ENCODE measurements at places on chromosomes 3 and 15. TPM values are rescaled to one million over a fixed set of nuclear protein-coding genes. Genes with fewer than 3 reads are reported as not detected.

CAMKV gene
- 180 TPM for total RNA-seq

SPCS1 gene
- 39.9 TPM for total RNA-seq

PRR20G gene
- not detected for total RNA-seq

TBC1D2B gene
- total RNA-seq = 10.6 TPM

FBXW12 gene
- 1.6 TPM for total RNA-seq

SLMAP gene
- total RNA-seq = 60.7 TPM

DNA sequence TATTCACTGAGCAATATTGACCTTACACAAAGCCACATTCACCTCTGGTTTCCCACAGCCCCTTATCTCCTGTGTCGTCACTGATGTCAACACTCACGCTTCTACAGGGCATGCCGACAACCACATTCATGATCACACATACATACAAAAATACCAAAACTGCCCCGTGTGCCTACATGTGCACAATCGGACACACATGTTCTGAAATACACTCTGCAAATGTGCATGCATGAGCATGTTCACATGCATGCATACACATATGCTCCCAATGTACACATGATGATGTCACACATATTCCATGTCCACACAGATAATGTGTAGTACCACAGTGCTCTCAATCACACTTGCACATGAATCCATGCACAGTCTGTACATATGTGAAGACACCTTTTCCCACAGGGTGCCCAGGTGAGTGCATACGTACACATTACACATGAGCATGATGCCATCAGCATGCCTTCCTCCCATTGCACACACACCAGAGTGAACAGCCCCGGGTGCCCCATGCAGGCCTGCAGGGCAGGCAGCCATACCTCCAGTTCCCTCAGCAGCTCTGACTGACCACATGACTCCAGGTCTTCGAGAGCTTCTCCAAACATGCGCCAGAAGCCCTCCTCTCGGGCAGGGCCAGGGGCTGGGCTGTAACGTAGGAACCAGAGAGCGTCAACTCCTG, 37.0 kb downstream of the GRIP2 start:
- no peak for DNase-seq

DNA sequence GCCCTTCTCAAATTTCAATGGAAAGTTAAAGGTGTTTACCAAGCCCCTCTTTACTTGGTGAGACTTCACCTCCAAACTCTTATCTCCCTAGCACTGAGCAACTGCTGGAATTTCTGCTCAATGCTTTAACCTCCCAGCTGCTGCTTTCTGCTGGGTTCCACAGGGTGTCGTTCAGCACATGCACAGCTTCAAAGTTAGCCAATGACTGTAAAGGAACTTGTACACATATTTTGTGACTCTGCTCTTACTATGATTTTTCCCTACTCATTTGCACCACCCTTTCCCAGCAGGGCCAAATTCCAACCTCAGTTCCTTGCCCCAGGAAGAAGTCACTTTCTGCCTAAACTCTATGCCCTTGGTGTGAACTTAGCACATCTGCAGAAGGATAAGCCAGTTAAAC, 89.7 kb downstream of the ULK4 start:
- no peak for DNase-seq

GRCh38 chr3:86800116-86800515, 190.8 kb downstream of the VGLL3 start:
- DNase-seq = no peak

- DNase-seq = no peak
These were observed 20.4 kb upstream of the MAP6D1 start for GRCh38 chr3:183845608-183846288.

- DNase-seq = no peak
These were observed 84.8 kb upstream of the POMGNT2 start for GRCh38 chr3:43190670-43191069.

GRCh38 chr3:195065142-195065863, 205.7 kb downstream of the XXYLT1 start:
- DNase-seq = no peak

- DNase-seq = no peak
These were observed 192.6 kb upstream of the PRICKLE2 start for GRCh38 chr3:64417816-64418215.

DNA sequence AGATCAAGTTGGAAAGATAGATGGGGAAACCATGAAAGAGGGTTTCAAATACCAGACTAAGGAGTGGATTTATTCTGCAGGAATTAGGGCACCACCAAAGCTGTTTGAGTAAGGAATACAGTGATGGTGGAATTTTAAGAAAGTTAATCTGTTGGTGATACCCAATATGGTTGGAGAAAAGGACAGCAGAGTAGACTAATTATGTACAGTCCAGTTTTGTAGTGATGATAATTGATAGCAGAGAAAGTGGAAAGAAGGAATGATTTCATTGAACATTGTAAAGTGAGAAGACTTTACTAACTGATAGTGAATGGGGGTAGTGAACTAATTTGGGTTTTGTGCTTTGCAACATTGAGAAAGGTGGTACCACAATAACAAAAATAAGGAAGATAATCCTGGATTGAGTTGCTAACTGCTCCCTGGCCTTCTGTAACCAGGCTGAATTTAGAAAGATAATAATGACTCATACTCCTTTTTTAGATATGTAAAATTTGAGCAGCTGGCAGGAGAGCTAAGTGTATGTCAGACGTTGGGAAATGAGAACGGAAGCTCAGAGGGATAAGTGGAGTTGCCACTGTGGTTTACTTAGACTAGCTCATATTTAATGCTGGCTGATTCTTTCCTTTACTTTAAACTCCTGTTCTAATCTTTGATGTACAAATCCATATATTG, 16.9 kb downstream of the TCAIM start:
- peak; percentile 28 for DNase-seq

- DNase-seq = no peak
These were observed 126.8 kb downstream of the GSK3B start for GRCh38 chr3:119967353-119968006.

GRCh38 chr15:65056868-65057548, 10.8 kb downstream of the RASL12 start:
- DNase-seq = no peak

DNA sequence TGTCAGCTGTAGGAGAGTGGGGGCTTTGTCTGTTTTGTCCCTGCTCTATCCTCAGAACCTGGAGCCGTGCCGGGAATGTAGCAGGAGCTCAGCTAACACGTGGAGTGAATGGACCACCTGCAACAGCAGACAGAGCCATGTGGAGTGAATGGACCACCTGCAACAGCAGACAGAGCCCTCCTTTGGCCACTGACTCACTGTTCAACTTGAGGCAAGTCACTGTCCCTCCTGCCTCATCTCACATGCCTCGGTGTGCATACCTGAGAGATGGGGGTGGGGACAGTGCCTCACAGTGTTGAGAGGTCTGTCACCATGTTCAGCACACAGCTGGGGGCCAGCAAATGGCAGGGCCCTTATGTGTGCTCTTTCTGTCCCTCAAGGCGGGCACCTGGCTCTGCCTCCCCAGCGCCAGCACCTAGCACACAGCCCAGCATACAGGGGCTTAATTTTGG, 27.9 kb downstream of the FEM1B start:
- DNase-seq = no peak

DNA sequence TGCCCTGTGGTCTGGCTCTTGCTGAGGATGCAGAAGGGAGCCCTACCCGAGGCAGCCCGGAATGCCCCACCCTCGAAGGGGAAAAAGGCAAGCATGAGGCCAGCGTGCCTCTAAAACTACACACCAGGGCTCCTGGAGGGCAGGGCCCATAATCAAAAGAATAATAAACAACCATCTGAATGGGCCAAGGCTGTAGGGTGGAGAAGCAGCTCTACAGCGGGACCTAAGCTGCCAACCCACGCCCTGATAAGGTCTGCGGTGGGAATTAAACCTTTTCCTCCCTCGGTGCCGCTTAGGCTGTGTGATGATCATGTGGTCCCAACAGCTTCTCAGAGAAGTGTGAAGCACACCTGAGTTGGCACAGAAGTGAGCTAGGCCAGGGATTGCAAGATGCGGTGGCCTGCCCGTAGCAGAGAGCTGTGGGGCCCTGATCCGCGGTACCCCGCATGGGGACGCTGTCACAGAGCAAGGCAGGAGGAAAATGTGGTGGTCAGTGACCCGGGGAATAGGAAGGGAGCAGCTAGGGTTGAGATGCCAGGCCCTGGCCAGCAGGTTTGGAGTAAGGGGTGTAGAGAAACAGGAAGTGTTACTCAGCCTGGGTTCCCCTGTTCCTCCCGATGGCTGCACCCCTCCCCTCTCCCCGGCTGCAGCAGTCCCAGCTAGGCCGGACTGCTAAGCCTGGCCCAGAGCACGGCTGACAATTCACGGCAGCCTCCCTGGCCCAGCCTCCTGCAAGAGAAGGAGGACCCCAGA, 1.1 kb upstream of the C15orf62 start:
- no peak for DNase-seq

DNA sequence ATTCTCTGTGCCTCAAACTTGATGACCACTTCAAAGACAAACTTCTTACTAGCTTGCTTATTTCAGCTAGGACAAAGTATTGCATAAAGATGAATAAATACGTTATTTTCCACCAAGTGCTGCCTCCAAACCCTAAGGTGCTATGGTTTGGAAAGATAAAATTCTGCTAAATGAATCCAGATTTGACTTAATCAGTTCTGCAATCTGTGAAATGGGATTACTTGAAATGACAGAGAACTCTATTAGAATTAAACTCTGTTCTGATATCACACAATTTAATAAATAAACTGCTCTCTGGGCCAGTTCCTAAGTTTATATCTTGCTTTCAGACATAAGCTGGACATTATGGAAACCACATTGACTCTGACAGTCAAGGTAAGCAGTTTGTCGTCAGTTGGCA, 338.8 kb upstream of the SEMA6D start:
- no peak for DNase-seq

GRCh38 chr3:11155341-11156025, 1.2 kb downstream of the HRH1 start:
- DNase-seq = peak; percentile 64

DNA sequence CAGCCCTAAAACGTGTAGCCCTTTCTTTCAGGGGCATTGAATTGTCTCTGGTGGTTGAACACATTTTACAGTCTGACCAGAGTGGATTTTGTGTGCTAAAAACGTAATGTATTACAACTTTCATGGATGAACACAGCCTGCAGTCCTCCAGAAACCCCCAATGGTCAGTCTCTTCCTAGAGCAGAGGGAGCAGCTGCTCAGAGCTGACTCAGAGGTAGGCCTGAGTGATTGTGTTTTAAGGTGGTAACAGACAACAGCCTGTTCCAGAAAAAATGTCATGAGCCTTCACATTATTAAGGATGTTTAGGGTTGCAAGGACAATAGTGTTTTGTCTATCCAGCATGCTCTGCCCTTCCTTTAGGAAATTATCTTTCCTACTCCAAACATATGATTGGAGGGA, 34.5 kb upstream of the CTNNB1 start:
- no peak for DNase-seq

GRCh38 chr15:58593870-58594269, 155.6 kb downstream of the ADAM10 start:
- DNase-seq = no peak

Measured in frontal cortex (tissue), 4 donors.